ENCODE measurements at places on chromosomes 3 and 15. TPM values are rescaled to one million over a fixed set of nuclear protein-coding genes. Genes with fewer than 3 reads are reported as not detected.

DNA sequence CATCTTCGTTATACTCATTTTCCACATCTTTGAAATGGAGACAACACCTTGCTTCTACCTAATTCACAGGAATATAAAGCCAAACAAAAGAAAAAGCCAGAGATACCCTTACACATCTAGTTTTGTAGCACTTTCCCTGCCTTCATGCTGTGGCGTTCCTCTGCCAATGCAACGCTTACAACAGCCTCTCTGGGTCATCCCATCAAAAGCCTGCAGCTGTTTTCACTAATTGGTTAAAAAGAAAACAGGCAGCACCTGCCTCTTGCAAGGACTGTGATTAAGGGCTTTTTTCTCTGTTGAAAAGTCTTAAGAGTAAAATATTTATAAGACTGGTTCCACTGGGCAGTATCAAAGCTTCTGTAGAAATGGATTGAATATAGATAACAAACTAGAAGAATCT lies 120.3 kb downstream of the FMN1 start:
- no peak overlapping the region for H3K27ac ChIP-seq
- no peak overlapping the region for H3K4me3 ChIP-seq
- H3K36me3 ChIP-seq, result no peaks in the 10 kb centered on the region
- no peaks in the 10 kb centered on the region for H3K27me3 ChIP-seq
- no peak for DNase-seq

Gene CCR9
- not detected for total RNA-seq

Gene FGF12
- total RNA-seq, result 10.9 TPM

DNA sequence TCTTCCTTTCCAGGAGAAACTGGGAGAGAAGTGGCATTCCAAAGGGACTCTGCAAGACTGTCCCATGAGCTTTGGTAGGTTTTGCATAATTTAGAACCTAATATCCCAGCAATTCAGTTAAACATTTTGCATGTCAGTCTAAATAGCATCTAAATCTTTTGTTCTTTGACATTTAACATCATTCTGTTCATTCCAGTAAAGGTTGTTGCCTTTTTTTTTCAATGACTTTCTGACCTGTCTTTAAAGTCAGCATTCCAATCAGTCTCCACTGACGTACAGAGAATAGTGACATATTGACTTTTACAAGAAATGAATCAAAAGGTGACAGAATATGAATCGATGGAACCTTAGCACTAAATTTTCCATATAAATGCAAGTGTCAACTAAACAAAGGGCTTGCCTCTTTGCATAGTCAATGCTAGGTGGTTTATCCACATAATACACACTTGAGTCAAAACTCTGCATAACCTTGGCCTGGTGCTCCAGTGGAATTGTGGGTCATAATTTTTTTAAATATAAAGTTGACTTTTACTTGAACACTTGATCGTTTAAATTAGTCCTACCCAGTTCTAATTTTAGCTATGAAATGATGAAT lies 370.1 kb downstream of the CNTN6 start:
- no peaks in the 10 kb centered on the region for H3K27me3 ChIP-seq
- H3K36me3 ChIP-seq, result no peaks in the 10 kb centered on the region
- no peak for DNase-seq
- H3K4me1 ChIP-seq, result no peaks in the 10 kb centered on the region
- H3K27ac ChIP-seq, result no peak overlapping the region
- no peak overlapping the region for H3K4me3 ChIP-seq

DNA sequence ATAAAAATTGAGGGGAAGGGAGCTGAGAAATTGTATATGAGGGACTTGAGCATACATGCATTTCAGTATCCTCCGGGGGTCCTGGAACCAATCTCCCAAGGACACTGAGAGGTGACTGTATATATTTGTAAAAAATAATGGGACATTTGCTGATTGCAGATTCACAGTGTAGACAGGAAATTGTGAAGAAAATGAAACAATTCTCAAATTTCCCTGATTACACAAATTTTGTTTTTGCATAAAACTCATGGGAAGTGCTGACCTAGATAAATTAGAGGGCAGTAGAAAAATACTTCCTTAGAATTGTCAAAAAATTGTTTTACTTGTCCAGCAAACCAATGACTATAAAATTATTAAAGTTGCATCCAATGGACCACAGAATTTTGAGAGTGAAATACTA lies 64.0 kb downstream of the IFT57 start:
- peaks cover 26% of the 10 kb centered on the region for H3K4me1 ChIP-seq
- DNase-seq, result no peak
- H3K4me3 ChIP-seq, result no peak overlapping the region
- 0 out of 2 replicates have a peak, but pooled peaks cover 10% of the 10 kb centered on the region for H3K36me3 ChIP-seq
- no peak overlapping the region for H3K27ac ChIP-seq
- no peaks in the 10 kb centered on the region for H3K27me3 ChIP-seq

GRCh38 chr15:46676233-46677206 lies 1040.8 kb upstream of the SEMA6D start:
- no peaks in the 10 kb centered on the region for H3K27me3 ChIP-seq
- H3K27ac ChIP-seq, result no peak overlapping the region
- no peak overlapping the region for H3K4me3 ChIP-seq

DNA sequence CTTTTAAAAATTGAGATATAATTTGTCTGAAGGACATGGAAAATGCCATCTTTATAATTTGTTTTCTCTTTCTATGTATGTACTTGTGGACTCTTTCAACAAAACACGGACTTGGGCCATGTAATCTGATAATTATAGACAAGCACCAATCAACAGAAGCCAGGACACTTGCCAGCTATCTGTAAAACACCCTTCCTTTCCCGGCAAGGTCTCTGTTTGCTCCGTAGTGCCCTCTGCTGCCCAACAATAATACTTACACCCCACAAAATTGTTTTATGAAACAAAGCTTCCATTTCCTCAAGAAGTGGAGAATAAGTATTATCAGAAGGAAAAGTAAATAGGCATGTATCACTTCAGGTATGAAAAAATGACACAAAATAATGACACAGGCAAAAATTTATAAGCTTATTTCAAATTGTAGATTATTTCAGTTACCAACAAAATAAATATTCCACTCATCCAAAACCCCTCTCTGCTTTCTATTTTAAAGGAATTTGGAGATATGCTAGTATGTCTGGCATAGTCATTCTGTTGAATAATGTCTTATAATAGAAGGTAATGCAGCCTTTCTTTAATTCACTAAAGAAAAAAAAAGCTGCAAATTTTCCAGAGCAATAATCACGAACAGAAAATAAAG lies 32.8 kb downstream of the MYH15 start:
- DNase-seq, result peak; percentile 58
- no peaks in the 10 kb centered on the region for H3K27me3 ChIP-seq
- peaks cover 24% of the 10 kb centered on the region for H3K4me1 ChIP-seq
- H3K36me3 ChIP-seq, result no peaks in the 10 kb centered on the region
- H3K4me3 ChIP-seq, result no peak overlapping the region

DNA sequence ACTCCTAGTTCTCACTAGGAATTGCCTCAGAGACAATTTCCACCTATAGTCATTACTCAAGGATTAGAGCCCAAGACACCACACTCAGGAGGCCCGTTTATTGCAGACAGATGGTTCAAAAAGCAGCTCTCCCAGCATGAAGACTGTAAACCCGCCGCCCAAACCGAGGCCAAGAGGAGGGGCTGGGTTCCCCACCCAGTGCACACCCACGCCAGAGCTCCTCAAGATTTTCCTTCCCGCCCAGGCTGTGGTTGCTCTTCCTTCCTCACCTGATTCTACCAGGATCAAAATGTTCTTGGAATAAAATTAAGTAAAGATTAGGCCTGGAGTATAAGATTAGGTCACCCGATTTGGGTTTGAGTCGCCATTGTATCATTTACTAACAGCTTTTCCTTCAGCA lies 364.4 kb downstream of the MECOM start:
- H3K4me3 ChIP-seq, result no peak overlapping the region
- DNase-seq, result no peak
- no peaks in the 10 kb centered on the region for H3K27me3 ChIP-seq
- H3K36me3 ChIP-seq, result no peaks in the 10 kb centered on the region

Gene ZIC1
- not detected for total RNA-seq

DNA sequence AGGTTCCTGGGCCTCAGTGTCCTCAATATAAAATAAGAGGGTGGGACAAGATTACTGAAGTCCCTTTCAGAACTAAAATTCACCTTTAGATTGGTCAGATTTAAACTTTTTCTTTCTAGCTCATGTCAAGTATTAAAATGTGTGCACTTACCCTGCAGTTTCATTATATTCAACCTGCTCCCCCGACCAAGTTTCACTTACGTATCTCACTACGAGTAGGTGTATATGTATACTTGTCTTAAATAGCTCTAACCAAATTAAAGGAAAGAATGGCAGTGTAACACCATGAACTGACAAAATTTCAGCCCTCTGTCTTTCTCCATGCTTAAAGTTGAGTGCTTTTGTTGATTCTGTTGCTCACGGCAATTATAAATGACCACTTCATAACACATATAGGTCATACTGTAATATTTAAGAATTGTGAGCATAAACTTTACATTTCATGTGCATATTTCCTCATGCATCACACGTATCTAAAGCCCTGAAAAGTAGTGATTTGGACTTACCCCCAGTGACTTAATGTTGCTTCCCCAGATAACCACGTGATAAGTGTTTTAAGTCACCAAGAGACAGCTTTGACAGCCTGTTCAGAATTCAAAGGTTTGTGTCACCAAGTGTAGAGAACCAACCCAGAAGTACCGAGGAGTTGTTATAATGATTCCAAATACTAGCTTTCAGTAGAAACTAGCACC lies 70.0 kb downstream of the PGPEP1L start:
- H3K27me3 ChIP-seq, result no peaks in the 10 kb centered on the region
- no peak overlapping the region for H3K27ac ChIP-seq
- no peaks in the 10 kb centered on the region for H3K4me1 ChIP-seq
- no peak overlapping the region for H3K4me3 ChIP-seq
- DNase-seq, result no peak
- H3K36me3 ChIP-seq, result no peaks in the 10 kb centered on the region

- H3K4me1 ChIP-seq, result no peaks in the 10 kb centered on the region
- no peaks in the 10 kb centered on the region for H3K36me3 ChIP-seq
- no peak for DNase-seq
- no peak overlapping the region for H3K4me3 ChIP-seq
Measured at GRCh38 chr3:166743481-166744134, 636.5 kb downstream of the ZBBX start.

DNA sequence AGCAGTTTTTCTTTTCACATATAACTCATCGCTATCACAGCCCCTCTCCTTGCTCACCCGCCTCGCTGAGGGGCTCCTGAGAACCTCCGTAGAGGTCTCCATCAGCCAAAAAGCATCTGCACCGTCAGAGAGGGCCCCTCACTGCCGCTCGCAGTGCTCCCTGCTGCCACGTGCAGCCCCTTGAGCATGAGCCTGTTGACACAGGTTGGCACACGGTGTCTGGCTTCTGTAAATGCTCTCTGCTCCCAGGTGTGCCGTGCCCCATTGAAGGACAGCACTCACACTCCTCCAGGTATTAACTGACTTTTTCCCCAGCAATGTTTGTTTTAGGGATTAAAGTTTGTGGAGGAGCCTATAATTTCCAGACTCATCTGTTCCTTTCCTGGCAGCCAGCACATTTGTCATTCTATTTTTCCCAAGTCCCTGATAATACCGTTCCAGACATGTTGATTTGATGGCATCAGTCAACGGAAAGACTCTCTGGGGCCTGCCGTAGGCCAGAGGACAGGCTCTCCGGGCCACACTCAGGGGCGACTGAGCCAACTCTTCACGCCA lies 2.1 kb upstream of the FURIN start:
- no peaks in the 10 kb centered on the region for H3K36me3 ChIP-seq
- no peak overlapping the region for H3K4me3 ChIP-seq
- peaks cover 79% of the 10 kb centered on the region for H3K4me1 ChIP-seq
- H3K27me3 ChIP-seq, result no peaks in the 10 kb centered on the region
- no peak for DNase-seq

GRCh38 chr3:194984066-194984465 lies 286.9 kb downstream of the XXYLT1 start:
- H3K4me1 ChIP-seq, result peaks cover 13% of the 10 kb centered on the region
- H3K27me3 ChIP-seq, result no peaks in the 10 kb centered on the region
- H3K27ac ChIP-seq, result no peak overlapping the region

- H3K27me3 ChIP-seq, result peaks cover 79% of the 10 kb centered on the region
- H3K4me1 ChIP-seq, result no peaks in the 10 kb centered on the region
- no peak for DNase-seq
- no peak overlapping the region for H3K27ac ChIP-seq
- no peaks in the 10 kb centered on the region for H3K36me3 ChIP-seq
- no peak overlapping the region for H3K4me3 ChIP-seq
Measured at GRCh38 chr15:93348711-93349545, 259.9 kb upstream of the RGMA start.

GRCh38 chr3:119538772-119539171 lies 20.6 kb downstream of the CD80 start:
- H3K4me1 ChIP-seq, result no peaks in the 10 kb centered on the region
- H3K4me3 ChIP-seq, result no peak overlapping the region
- no peak for DNase-seq
- no peaks in the 10 kb centered on the region for H3K27me3 ChIP-seq
- no peaks in the 10 kb centered on the region for H3K36me3 ChIP-seq
- H3K27ac ChIP-seq, result no peak overlapping the region

- no peak for DNase-seq
- no peak overlapping the region for H3K27ac ChIP-seq
- H3K4me3 ChIP-seq, result no peak overlapping the region
- H3K4me1 ChIP-seq, result no peaks in the 10 kb centered on the region
- H3K27me3 ChIP-seq, result no peaks in the 10 kb centered on the region
Measured at GRCh38 chr3:114739627-114740026, 407.5 kb downstream of the ZBTB20 start.

Gene SLC51A
- total RNA-seq, result 10.3 TPM

Gene ROPN1
- not detected for total RNA-seq

- H3K27ac ChIP-seq, result no peak overlapping the region
- H3K36me3 ChIP-seq, result no peaks in the 10 kb centered on the region
- no peak for DNase-seq
Measured at GRCh38 chr3:174072675-174073074, 675.1 kb downstream of the NLGN1 start.
